Globus pallidus (tissue), 1 donor: ENCODE measurements at places on chromosomes 16 and 17.

GRCh38 chr17:81083125-81083765, 48.3 kb downstream of the BAIAP2 start:
- DNase-seq = no peak

DNA sequence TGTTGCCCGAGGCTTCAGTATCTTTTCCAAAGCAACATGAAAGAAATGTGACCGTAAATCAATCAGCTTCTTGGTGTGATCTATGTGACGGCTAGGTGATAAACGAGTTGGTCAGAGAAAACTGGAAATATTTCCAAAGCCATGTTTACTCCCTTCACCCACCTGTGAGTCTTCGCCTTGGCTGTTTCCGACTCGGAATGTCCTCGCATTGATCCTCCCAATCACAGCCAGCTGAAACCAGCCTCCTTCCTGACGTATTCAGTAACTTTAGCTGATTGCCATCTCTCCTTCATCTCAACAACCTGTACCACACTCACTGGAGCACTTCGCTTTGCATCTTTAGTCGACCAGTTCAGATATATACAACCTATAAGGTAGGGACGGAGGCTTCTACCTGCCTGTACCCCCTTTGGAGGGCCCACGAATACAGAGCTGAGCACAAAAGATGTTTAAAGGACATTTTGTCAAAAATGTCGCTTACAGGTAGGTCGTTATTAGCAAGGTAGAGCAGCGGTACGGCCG, 705 bp downstream of the KRABD2 start:
- DNase-seq = no peak

GRCh38 chr16:56932721-56933619, 1.0 kb downstream of the HERPUD1 start:
- peak; percentile 90 for DNase-seq

GRCh38 chr17:35984140-35984539, 2.4 kb downstream of the CCL14 start:
- no peak for DNase-seq

DNA sequence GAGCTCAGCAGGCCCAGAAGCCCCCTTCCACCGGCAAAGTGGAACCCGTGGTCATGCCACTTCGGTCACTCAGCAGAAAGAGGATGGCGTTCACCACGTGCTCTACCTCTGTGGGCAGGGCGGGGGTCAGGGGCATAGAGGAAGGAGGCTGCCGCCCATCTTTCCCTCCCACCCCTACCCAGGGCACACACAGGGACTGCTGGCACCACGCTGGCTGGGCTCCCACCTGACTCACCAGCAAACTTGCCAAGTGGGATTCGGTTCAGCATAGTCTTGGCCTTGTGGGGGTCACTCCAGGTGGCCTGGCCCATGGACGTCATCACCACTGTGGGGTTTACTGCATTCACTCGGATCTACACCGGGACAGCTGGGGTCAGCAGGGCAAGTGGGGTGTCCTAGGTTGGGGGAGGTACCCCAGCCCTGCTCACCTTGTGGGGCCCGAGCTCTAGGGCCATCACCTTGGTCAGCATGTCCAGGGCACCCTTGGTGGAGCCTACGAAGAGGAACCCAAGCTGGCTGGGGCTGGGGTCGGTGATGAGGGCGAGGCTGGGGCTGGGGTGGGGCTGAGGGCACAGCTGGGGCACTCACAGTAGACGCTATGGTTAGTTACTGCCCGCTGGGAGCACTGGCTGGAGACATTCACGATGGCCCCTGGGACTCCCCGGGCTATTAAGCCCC, 1.4 kb downstream of the DCXR start:
- no peak for DNase-seq

DNA sequence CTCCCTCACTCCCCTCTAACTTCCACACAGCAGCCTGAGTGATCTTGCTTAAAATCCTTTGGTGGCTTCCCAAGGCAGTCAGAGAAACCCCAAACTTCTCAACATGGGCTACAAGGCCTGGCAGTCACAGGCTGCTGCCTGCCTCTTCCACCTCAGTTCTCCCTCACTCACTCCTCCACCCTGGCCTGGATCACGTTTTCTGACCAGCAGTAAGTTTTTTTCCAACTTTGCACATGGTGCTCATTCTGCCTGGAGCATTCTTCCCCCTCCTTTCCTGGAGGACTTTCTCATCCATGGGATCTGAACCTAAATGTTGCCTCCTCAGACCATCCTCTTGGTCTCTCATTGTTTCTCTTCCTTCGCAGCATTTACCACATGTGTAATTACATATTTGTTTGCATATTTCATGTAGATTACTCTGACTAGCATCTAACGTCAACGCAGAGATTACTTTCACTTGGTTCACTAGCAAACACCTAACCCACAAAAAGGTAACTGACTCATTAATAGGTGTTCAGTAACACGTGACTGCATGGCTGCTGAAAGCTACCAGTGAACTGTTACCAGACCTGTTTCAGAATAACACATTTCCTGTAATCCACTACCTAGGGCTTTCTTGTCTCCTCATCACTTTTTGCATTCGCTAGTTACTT, 17.1 kb downstream of the GNA13 start:
- no peak for DNase-seq

GRCh38 chr17:75573540-75573957, 14.1 kb upstream of the MYO15B start:
- no peak for DNase-seq
